Activated CD4-positive, alpha-beta T cell treated with anti-CD3 and anti-CD28 coated beads, Interleukin-2, amount 10 ng/mL, durations not matched to agents 24 days and 14 days (primary cell): ENCODE measurements at places on chromosomes 11 and 22.
A peak's percentile ranks its signal among the peaks of the same experiment; 100 is the strongest.

DNA sequence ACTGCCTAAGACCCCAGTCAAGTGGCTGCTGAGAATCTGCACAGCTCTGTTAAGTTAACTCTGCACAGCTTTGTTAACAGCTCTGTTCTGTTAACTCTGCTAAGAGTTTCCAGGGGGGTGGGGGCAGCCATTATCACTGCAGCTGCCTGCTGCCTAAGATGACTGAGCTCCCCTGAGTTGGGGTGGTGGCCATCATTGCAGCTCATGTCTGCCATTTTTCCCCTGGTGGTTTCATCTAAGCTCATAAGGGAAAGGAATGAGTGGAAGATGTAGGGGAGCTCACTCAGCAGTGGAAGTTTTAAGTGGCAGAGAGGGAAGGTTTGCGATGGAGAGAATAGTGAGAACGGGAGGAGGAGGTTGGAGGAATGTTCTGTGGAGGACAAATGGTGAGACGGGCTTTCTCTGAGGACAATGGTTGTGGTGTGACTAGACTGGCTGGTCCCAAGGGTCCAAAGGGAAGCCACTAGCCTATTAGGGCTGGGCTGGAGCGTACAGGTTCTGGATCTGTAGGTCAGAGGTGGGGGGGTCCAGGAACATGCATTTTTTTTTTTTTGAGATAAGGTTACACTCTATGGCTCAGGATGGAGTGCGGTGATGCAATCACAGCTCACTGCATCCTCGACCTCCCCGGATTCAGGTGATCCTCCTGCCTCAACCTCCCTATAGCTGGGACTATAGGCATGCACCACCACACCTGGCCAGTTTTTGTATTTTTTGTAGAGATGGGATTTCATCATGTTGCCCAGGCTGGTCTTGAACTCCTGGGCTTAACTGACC, 13.5 kb upstream of the PLET1 start:
- H3K4me1 ChIP-seq, result peaks cover 12% of the 10 kb centered on the region
- H3K4me3 ChIP-seq, result no peak overlapping the region
- no peaks in the 10 kb centered on the region for H3K36me3 ChIP-seq
- DNase-seq, result no peak
- peaks cover 4% of the 10 kb centered on the region for H3K27me3 ChIP-seq

DNA sequence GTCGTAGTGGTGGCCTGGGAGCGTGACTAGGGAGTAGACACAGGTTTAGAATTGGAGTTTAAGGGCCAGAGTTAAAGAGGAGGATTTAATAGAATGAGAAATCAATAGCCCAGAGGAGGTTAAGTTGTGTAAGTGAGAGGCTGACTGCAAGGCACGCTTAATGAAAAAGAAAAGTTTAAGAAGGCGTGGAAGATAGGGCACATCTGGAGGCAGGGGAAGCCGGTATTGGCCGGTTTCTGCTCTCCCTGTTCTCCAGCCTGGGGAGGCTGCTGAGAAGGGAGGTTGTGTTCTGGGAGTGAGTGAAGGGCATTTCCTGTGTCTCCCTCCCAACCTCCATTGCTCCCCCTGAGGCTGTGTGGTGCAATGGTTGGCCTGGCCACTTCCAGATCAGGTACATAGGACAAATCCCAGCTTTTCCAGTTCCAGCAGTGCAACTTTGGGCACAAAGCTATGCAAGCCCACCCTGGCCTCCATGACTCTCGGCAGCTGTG, 6.3 kb downstream of the GRIK4 start:
- H3K4me3 ChIP-seq, result no peak overlapping the region
- no peaks in the 10 kb centered on the region for H3K36me3 ChIP-seq
- H3K27me3 ChIP-seq, result peaks cover 37% of the 10 kb centered on the region
- H3K4me1 ChIP-seq, result no peaks in the 10 kb centered on the region
- H3K27ac ChIP-seq, result no peak overlapping the region
- DNase-seq, result no peak

GRCh38 chr11:10916665-10917064, 58.8 kb upstream of the ZBED5 start:
- H3K27ac ChIP-seq, result no peak overlapping the region
- H3K27me3 ChIP-seq, result peaks cover 2% of the 10 kb centered on the region
- H3K4me3 ChIP-seq, result no peak overlapping the region
- H3K4me1 ChIP-seq, result no peaks in the 10 kb centered on the region
- no peaks in the 10 kb centered on the region for H3K36me3 ChIP-seq
- DNase-seq, result no peak

- H3K36me3 ChIP-seq, result peaks cover 2% of the 10 kb centered on the region
- peaks cover 49% of the 10 kb centered on the region for H3K4me1 ChIP-seq
- peak within 1 kb of the TSS; percentile 88 for H3K27ac ChIP-seq
- H3K4me3 ChIP-seq, result peak within 1 kb of the TSS; percentile 86
- peak; percentile 82 for DNase-seq
- H3K27me3 ChIP-seq, result no peaks in the 10 kb centered on the region
Observed at GRCh38 chr11:65558002-65558929, at the start of gene LTBP3. Gene LTBP3, minus strand, starts transcription at chr11:65558359. Its CDS starts 400 bp downstream, at chr11:65557959.

- H3K27me3 ChIP-seq, result no peaks in the 10 kb centered on the region
- no peak overlapping the region for H3K4me3 ChIP-seq
- no peaks in the 10 kb centered on the region for H3K4me1 ChIP-seq
- H3K27ac ChIP-seq, result no peak overlapping the region
- no peak for DNase-seq
- no peaks in the 10 kb centered on the region for H3K36me3 ChIP-seq
Observed at GRCh38 chr11:92053216-92053615, 171.4 kb upstream of the FAT3 start.

- H3K4me1 ChIP-seq, result no peaks in the 10 kb centered on the region
- no peak for DNase-seq
- no peak overlapping the region for H3K4me3 ChIP-seq
- H3K36me3 ChIP-seq, result no peaks in the 10 kb centered on the region
- H3K27ac ChIP-seq, result no peak overlapping the region
Observed at GRCh38 chr11:115663790-115664189, 159.6 kb upstream of the CADM1 start.

DNA sequence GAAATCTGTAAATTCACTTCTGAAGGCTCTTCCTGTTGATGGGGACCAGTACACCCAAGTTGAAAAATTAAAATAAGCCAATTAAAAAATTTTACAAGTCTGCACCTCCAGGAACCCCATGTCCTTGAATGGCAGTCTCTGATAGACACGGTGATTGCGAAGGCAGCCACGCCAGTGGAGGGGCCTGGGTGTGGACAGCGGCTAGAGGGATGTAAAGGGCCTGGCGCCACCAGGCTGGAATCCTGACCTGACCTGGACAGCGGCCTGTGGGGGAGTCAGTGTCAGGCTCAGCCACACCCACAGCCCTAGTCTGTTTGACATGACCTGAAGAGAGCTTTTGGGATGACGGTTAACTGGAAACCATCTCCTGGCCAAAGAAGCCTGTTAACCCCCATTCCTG, 49.5 kb upstream of the RFPL3 start:
- no peak overlapping the region for H3K4me3 ChIP-seq
- H3K4me1 ChIP-seq, result no peaks in the 10 kb centered on the region
- no peak overlapping the region for H3K27ac ChIP-seq
- H3K27me3 ChIP-seq, result peaks cover 11% of the 10 kb centered on the region

DNA sequence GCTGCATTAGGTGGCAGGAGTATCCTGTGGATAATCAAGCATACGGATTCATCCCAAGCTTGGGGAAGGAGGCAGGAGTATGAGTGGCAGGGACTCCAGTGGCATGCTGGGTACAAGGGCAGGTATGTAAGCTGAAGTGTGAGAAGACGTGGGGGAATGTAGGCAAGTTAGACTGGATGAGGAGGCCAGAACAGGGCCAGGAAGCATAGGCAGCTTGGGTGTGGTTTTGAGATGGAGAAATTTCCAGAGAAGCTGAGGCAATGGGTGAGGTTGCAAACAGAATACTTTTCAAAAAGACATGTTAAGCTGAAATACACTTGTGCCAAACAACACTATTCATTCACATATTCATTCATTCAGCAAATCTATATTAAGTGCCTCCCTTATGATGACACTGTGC, 43.1 kb upstream of the AMOTL1 start:
- H3K27ac ChIP-seq, result no peak overlapping the region
- peaks cover 16% of the 10 kb centered on the region for H3K27me3 ChIP-seq
- no peak overlapping the region for H3K4me3 ChIP-seq
- no peaks in the 10 kb centered on the region for H3K4me1 ChIP-seq
- no peaks in the 10 kb centered on the region for H3K36me3 ChIP-seq
